ENCODE measurements at places on chromosomes 16 and 17.

- no peak for DNase-seq
These were observed 337.1 kb downstream of the CNTNAP4 start for GRCh38 chr16:76614269-76614668.

GRCh38 chr16:55406651-55407050, 72.3 kb upstream of the MMP2 start:
- no peak for DNase-seq

GRCh38 chr17:57260325-57261083, 4.2 kb downstream of the MSI2 start:
- no peak for DNase-seq

DNA sequence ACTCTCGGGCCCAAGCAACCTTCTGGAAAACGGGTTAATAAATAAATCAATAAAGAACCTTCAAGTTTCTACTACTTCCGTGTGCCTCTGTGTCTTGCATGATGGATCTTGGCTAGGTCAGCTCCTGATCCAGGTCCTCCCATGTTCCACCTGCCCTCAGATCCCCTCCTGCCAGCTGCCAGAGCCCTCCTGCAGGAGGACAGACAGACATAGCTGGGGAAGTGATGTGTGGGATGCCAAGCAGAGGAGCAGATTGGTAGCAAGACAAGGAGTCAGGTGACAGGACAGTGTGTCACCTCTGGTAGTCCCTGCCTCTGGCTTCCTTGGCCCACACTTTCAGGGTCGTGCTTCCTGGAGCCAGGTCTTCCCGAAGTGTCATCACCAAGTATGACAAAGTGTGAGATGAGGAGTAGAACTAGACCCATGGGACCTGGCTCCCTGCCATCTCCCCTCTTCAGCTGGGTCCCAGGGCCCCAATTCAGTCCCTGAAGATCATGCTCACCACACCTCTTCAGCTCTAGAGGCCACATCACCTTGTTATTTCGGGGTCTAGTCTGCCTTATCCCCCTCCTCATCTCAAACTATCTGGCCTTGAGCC, 1.0 kb upstream of the EPN3 start:
- no peak for DNase-seq

DNA sequence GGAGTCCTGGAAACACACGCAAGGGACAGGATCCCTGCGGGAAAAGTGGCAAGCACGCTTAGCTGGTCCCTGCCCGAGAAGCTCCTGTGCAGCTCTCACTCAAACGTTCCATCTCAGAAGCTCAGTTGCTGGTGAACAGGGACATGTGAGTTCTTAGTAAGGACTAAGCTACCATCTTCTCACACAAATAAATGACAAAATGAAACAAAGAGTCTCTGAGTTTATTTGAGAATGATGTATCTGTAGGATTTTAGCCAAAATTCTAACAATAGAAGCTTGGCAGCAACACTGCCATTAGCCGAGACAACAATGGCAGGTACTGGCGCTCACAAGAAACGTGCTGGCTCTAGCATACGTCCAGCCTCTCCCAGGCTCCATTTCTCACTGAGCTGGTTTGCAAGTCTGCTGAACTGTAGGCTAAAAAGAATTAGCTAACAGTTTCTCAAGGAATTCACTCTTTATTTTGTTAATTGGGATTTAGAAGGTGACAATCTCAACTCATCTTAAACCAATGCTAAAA, 90.2 kb downstream of the VPS53 start:
- no peak for DNase-seq

GRCh38 chr16:77744141-77744540, 21.8 kb downstream of the NUDT7 start:
- DNase-seq: no peak

GRCh38 chr17:42657824-42658588, 1.1 kb upstream of the TUBG2 start:
- no peak for DNase-seq

DNA sequence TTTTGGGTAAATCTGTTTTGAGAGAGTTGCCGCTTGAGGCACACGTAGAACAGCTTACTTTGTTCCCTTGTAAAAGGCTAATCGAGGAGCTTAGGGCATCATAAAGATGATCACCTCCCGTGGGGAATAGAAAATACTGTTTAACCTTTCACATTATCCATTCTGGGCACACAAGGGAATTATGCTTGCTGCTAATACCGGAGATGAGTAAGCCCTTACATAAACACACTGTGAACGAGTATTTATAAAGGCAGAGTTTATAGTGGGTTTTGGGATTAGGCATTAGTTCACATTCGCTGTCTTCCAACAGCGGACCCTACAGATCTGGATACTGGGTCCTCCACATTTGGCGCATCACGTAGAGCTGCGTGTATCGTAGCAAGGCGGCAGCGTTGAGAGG, 51.2 kb upstream of the CNTNAP4 start:
- DNase-seq: no peak

- no peak for DNase-seq
These were observed 20.4 kb upstream of the TRIM25 start for GRCh38 chr17:56934280-56934679.

GRCh38 chr17:55394357-55395021, 27.1 kb downstream of the MMD start:
- DNase-seq: no peak

DNA sequence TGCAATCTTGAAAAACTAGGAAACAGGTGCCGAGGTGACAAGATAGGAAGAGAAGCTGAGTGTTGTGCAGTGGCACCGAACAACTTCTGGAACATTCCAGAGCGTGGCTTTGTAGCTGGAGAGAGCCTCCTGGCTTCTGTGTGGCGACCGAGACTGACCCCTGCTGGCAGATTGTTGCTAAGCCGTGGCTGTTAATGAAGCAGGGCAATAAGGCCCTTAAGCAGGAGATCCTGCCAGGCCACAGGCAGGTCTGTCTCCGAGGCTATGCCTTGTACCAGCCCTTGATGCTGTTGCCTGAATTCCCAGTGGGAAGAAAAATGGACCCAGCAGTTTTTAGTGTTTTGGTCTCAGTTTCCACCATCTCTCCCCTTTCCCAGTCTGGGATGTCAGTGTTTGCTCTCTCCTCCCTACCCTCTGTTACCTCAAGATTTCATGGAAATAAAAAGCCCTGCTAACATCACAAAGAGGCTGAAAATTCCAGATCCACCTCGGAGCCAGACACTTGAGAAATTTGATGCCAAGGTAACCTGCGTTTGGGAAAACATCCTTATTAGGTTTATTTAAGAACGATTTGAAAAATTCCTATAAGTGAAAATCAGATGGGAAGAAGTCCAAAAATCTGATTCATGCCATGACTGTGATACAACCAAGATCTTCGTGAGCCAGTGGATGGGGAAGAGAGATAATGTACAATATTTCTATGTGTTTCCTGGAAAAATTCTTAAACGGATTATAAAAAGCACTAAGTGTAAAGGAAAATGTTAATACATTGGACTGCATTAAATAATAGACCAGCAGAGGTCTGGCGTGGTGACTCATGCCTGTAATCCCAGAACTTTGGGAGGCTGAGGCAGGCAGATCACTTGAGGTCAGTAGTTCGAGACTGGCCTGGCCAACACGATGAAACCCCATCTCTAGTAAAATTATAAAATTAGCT, 265.1 kb downstream of the PRKCA start:
- DNase-seq: peak; percentile 58

- no peak for DNase-seq
These were observed 3.0 kb downstream of the CCNF start for GRCh38 chr16:2432286-2432685.

DNA sequence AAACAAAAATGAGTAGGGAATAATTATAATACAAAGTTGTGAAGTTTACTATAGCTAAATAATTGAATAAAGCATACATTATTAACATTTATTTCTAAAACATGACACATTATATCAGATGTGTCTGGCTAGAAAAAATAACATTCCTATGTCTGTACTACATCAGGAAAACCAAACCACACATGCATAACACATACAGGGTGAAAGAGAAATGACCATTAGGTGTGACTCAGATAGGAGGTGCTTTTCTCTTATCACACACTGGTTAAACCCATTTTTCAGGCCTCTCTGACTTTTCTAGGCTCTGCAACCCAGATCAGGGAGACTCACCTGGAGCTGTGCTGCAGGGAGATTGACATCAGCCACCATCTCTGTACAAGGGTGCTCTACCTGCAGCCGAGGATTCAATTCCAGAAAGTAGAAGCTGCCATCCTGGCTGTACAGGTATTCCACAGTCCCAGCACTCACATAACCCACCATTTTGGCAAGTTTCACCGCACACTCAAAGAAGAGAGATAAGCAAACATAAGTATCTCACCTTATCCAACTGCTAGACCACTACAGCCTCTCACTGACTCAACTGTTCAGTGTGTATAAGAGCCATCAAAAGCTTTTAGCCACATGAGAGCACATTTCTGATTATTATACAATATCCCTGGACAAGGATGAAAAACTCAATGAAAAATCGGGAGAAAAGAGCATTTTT, 116.6 kb upstream of the C17orf78 start:
- no peak for DNase-seq

GRCh38 chr17:1535737-1536136, 19.3 kb upstream of the INPP5K start:
- no peak for DNase-seq

GRCh38 chr16:86395477-86395876, 114.8 kb upstream of the FOXF1 start:
- DNase-seq: no peak

- no peak for DNase-seq
These were observed 107.2 kb upstream of the NETO2 start for GRCh38 chr16:47250983-47251382.

DNA sequence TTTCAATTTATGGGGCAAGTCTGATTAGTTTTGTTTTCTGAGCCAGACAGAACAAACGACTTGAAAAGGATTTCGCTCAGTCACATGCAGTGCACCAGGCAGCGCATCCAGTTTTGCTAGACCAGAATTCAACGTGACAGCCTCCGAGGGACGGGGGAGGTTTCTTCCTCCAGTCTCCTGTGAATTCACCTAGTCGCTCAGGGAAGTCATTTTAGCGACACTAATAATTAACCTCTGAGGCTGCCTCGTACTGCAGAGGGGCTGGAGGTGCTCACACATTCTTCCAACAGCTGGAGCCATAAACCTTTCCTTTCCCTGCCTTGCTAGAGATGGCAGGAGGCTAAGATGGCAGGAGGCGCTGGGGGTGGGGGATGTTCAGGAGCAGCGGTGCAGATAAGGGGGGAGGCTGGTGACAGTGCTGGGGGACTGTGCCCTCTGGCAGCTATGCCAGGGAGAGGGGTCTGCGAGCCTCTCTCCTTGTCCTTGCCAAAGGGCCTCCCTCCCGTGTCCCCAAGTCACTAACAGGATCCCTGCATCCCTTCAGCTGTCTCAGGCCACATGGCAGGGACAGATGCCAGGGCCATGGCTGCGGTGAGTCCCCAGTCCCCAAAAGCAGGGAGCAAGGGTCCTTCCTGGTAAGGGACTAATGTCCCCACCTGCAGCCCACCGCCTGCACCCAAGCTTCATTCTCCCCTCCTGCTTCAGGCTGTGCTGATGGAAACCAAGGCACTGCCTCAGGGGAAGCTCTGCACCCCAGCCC, 24.0 kb downstream of the MXRA7 start:
- no peak for DNase-seq

- DNase-seq: no peak
These were observed 377.8 kb downstream of the SOX9 start for GRCh38 chr17:72498364-72499210.

- no peak for DNase-seq
These were observed 24.5 kb upstream of the NKD1 start for GRCh38 chr16:50523710-50524109.

- no peak for DNase-seq
These were observed 10.5 kb downstream of the PDILT start for GRCh38 chr16:20393801-20394577.

GRCh38 chr17:57412520-57413096, 156.3 kb downstream of the MSI2 start:
- no peak for DNase-seq

GRCh38 chr16:11799509-11800381, 2.7 kb upstream of the ZC3H7A start:
- DNase-seq: no peak

DNA sequence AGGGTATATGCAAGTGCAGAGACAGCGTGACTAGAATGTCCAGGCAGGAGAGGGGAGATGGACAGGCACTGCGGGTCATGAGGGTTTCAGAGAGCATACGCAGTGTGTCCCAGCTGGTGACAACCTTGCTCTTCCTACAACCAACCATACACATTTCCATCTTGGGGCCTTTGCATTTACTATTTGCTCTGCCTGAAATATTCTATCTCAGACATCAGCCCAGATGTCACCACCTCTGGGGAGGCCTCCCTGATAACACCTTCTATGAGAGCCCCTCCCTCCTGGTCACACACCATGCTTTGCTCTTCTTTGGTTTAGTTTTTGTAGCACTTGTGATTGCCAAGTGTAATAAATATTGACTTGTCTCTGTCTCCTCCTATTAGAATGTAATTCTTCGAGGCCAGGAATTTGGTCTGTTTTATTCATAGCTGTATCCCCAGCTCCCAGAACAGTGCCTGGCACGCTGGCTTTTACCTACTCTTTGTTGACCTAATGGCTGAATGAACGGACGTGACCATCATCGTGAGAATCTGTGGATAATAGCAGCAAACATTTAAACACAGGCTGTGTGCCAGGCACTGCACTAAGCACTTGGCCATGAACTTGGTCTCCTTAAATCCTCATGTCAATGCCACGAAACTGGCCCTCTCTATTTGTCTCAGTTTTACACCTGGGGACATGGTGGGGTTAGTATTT, 51.9 kb downstream of the PLCG2 start:
- DNase-seq: no peak

GRCh38 chr17:83125515-83126274, 46.3 kb downstream of the METRNL start:
- DNase-seq: peak; percentile 21

DNA sequence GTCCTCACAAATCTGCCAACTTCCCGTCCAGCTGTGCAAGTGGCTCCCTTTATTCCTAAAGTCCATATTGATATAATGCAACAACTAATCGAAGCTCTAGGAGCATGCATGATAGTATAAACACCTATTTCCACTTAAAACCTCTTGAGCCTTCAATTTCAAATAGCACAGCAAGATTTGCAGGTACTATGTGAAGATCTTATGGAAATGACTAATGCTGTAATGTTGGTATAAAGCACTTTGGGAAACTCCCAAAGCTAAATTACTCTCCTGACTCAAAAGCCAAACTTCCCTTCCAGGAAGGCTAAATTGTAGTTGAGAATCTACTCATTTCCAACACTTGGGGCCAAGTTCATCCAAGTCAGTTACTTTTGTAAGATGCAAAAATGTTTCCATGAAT, 287.6 kb upstream of the CDH11 start:
- no peak for DNase-seq

DNA sequence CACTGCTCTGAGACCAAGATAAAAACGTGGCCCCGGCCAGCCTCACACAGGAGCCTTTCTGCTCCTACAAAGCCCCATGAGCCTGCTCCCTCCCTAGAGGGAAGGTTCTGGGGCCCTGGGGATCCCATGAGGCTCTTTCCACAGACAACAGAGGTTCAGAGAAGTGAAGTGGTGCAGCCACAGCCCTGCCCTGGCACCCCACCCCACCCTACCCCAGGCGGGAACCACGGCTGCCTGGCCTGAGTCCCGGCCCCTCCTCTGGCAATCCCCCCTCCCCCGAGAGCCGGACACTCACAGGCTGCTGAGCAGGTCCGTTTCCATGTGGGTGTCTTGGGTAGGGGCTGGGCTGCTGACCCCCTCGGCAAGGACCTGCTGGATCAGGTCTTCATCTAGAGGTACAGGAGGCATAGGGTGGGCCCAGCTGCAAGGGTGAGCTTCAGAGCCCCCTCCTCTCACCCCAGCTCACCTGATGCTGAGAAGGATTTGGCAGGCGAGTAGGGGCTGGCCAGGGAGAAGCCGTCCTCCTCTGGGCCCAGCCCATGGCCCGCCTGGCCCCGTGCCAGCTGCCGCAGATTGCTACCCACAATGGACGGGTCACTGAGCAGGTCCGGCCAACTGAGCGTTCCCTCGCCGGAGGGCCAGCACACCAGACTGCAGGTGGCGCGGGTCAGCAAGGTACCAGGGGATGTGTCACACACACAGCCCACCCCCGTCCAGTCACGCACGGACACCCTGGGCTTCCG, 38.7 kb downstream of the PKD1 start:
- no peak for DNase-seq
